Stimulated activated CD8-positive, alpha-beta memory T cell treated with anti-CD3 and anti-CD28 coated beads, Interleukin-4, amount 100 ng/mL, for 48 hours (primary cell): ENCODE measurements at places on chromosomes 3 and 15.

DNA sequence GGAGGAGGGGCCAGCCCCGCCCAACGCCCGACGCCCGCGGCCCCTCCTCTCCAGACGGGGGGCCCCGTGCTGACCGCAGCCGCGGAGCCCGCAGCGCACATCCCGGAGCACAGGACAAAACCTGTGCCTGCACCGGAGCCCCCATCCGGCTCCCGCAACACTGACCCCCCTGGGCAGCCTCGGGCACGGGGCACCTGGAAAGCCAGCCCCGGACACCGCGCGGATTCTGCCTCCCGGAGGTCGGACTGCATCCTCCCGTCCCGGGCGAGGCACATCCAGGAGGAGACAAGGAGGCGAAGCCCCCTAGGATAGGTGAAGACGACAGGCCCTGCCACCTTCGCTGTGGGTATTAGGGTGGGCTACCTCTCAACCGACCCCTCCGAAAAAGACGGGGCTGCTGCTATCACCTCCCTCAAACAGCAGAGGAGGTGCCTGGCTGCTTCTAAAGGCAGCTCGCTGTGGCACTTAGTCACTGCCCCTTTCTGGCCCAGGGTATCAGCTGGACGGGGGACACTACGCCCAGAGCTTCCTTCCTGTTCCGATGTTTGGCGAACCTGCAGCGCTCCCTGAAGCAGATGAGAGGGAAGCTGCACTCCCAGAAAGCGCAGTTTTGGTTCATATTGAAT, 10.6 kb downstream of the XXYLT1 start:
- DNase-seq, result peak; percentile 45

DNA sequence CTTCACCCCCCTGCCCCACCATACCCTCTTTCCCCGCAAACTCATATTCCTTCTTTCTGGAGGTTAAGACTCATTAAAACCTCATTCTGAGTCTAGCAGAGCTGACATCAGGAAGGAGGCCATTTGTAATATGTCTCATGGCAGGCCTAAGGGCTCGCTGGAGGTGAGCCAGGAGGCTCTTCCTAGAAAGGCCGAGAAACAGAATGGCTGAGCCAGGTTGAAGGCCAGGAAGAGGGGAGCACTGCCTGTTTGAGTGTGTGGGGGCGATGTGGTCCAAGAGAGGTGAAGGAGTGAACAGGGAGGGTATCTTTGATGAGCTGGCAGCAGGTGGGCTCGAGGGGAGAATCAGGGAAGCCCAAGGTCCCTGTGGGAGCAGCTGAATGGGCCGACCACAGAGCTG, 317.3 kb downstream of the TLE3 start:
- no peak for DNase-seq

- no peak for DNase-seq
Measured at GRCh38 chr3:167445491-167445890, 28.4 kb downstream of the SERPINI2 start.

GRCh38 chr15:29098652-29099051, 171.0 kb downstream of the NSMCE3 start:
- no peak for DNase-seq

DNA sequence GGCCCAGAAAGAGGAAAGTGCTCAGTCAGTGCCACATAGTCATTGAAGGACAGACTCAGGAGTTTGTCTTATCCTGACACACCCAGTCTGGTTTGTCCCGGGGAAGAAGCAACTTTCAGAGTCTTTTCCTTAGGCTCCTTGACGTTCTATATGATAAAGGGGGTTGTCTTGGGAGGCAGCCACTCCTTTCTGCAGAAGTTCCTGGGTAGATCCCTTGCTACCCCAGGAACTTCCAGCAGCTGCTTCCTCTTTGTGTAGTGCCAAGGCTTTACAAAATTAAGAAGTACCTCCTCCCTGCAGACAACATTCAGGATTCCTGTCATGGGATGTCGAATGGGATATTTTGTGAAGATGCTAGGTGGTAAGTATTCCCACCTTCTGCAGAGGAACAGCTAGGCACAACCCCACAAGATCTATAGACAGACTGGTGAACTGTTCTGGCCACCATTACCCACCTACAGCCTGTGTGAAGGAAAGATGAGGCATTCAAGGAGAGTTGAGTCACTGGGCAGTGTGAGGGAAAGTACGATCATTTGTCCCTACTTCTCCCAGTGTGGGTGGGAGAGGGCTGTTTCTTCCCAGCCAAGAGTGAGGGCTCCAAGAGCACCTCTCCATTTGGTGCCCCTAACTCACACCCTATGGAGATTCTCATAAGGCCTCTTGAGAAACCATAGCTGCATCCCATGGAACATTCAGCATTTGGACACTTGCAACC, 11.3 kb downstream of the TMEM266 start:
- DNase-seq, result no peak

DNA sequence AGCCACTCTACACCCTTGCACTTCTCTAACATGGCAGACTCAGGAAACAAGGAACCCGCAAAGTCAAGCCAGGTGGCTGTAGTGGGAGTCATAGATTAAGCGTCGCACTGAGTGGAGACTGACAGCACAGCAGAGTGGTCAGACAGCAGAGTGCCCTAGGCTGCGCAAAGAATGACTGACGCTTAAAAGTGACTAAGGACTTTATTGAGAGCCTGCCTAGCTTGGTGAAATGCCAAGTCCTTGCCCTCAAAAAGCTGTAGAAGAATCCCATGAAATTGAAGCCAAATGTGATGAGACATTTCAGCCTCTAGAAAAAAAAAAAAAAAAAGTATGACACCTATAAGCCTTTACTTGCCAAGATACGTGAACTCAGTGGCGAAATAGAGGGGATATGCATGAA, 30.2 kb downstream of the NCEH1 start:
- no peak for DNase-seq

- no peak for DNase-seq
Measured at GRCh38 chr3:61172684-61173083, 78.6 kb downstream of the FHIT start.

- no peak for DNase-seq
Measured at GRCh38 chr15:85474700-85475316, 94.4 kb downstream of the AKAP13 start.
